Stimulated activated CD4-positive, alpha-beta T cell treated with anti-CD3 and anti-CD28 coated beads, Interleukin-15, amount 100 ng/mL, for 48 hours (primary cell): ENCODE measurements at places on chromosomes 5 and 9.

DNA sequence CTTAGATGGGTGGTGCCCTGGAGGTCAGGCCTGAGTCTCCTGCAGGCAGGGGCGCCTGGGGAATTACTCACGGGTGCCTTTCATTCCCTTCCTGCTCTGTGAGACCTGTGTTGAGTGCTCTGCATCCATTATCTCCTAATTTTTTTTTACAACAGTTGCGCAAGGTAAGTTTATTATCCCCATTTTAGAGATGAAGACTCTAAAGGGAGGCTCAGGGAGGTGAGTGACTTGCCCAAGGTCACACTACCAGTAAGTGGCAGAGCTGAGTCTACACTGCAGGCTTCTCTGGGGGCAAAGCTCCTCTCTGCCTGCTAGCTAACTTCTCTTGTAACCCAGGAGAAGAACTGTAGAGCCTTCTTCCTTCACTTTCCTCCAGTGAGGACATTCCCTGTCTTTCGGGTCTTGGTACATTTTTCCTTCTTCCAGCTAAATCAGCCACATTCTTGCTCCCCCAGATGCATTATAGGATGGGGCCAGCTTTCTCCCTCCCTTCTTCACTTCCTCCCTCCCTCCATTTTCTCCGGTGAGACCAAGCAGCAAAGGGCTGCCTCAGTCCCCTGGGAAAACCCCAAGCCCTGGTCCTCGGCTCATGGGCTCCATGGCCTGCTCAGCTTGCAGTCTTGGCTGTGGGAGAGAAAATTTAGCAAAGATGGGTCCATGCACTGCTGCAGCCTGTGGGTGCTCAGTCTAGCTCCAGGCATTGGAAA, 1.8 kb downstream of the PRR7 start:
- DNase-seq: no peak

DNA sequence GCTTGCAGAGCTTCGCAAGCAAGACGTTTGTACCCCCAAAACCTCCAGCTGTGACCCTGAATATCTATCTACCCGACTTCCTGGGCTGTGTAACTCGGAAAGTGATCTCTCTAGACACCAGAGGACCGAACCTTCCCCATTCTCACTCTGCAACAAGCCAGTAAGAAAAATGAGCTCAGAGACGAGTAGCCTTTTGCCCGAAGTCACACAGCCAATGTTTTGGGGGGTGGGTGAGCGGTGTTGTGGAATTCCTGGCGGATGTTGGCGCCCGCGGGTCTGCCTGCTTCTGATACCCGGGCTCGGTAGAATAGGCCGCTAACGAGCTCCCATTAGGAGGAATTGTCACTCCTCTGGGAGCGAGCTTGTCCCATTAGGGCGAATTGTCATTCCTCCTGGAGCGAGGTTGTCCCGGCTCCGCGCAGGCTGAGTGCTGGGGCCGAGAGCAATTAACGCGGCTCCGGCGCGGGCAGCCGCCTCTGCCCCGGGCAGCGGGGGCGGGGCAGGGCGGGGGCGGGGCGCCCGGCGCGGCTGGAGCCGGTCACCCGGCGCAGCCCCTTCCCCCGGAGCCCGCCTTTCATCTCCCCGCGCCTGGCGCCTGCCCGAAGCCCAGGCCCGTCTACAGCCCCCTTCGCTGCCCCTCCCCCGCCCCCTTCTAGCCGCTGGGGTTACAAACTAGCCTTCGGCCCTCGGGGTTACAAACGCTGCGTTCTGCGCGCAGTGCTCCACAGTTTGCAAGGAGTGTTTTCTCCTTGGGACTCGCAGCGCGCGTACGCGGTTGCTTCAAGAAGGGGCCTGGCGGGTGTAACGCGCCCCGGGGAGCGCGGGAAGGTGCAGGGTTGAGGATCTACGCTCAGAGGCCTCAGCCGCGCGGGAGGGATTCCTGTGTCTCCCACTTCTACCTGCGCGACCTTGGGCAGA, 3.5 kb upstream of the MSX2 start:
- DNase-seq: no peak

DNA sequence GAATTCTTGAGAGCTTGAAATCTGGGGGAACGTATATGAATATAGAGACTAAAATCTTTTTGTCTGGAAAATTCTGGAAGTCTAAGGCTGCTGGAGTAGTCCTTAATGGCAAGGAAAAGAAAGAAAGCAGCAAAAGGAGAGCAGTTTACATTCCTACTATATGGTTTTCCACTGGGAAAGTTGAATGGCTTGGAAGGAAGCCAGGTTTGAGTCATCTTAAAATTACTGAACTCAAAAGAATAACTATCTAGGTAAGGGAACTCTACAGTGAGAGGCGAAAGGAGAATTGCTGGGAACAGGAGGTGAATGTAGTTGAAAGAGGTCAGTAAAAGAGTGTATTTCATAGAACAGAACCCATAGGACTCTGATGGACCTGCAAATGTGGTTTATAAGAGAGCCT, 258.1 kb upstream of the EDIL3 start:
- DNase-seq: no peak

DNA sequence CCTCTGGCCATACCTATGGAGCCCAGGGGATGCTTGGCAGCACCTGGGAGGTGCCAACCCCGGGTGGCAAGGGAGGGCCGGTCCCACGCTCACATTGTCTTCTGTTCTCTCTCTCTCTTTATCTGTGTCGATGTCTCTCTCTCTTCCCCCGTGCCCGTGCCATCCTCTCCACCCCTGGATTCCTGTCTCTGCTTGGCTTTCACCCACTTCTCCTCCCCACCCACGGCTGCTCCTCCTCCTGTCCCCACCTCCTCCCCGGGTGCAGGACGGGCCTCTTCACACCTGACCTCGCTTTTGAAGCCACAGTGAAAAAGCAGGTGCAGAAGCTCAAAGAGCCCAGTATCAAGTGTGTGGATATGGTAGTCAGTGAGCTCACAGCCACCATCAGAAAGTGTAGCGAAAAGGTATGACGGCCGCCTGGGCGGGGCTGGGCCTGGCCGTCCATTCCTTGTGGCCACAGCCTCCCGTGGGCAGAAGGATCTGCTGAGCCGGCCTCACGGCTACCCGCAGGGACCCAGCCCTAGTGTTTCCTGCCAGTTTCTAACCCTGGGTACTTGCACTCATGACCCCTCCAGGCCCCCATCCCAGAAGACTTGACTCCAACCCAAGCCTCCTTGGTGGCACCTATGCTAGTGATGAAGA, 22.7 kb downstream of the DNM1 start:
- no peak for DNase-seq

GRCh38 chr5:38290028-38290653, 31.8 kb downstream of the EGFLAM start:
- no peak for DNase-seq

DNA sequence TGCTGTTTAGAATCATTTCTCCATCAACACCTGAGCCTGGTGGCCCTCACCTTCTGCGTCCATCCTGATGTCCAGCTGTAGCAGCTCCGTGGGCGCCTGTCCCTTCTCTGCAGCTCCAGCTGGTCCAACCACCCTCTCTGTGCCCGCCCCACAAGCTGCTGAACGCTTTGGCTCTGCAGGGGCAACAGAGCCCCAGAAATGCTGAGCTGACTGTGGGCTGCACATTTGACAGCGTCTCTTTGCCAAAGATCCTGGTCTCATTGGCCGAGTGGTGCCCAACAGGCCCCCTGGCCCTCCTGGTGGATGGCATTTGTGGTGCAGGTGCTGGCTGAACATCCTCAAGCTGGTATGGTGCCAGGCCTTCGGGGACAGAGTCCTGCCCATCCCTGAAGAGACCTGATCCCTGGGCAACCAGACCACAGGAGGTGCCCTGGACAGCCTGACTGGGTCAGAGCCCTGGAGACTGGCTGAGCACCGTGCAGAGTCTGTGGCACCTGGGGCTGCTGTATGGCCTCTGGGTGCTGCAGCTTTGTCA, 25.3 kb upstream of the CEP72 start:
- no peak for DNase-seq

GRCh38 chr5:94969174-94969573, 315.7 kb downstream of the MCTP1 start:
- no peak for DNase-seq

DNA sequence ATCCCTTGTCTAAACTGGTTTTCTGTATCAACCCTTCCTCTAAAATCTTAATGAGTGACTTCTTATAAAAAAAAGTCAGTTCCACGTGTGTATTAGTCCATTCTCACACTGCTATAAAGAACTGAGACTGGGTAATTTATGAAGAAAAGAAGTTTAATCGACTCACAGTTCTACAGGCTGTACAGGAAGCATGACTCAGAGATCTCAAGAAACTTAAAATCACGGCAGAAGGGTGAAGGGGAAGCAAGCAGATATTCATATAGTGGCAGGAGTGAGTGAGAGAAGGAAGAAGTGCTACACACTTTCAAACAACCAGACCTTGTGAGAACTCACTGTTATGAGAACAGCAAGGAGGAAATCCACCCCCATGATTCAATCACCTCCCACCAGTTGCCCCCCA, 307.8 kb upstream of the ARRDC3 start:
- DNase-seq: no peak

GRCh38 chr9:95242613-95243012, 74.9 kb downstream of the FANCC start:
- no peak for DNase-seq

DNA sequence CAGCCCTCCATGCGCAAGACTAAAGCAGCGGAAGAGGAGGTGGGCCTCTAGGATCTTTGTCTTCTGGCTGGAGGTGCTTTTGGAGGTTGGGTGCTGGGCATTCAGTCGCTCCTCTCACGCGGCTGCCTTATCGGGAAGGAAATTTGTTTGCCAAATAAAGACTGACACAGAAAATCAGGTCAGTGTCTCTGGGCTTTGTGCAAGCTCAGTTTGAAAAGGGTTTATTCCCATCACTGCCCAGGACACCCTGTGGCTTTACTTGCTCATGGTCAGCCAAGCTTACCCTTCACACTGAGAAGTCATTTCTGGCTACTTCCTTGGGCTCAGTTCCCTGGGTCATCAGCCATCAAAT, 10.5 kb downstream of the SLC2A8 start:
- DNase-seq: no peak

DNA sequence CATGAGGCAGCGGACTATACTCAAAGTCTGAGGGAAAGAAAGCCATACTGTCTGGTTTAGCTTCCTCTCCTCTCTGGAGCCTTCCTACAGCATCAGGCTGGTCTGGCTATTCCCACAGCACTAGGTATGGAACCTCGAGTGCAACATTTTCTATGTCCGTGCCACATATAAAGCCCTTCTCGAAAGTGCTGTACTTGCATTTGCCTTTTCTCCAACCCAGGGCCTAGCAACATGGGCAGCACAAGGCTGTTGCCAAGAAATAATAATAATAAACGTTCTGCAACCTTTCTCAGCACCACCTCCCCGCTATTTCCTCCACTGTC, 804 bp downstream of the MED10 start:
- no peak for DNase-seq

- no peak for DNase-seq
These were observed 90.5 kb upstream of the RANBP3L start for GRCh38 chr5:36392186-36392585.

DNA sequence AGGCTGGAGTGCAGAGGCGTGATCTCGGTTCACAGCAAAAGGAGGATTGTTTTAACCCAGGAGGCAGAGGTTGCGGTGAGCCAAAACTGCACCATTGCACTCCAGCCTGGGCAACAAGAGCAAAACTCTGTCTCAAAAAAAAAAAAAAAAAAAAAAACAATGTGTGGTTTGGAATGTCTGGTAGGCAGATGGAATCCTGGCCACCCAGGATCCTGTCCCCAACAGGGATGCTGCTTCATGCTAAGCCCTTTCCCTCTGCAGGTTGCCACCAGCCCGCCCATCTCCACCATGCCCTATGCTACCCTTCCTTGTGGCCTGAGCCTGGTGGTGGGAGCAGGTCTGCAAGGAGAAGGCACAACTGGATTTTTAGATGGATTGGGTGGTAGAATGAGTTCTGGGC, 129.7 kb upstream of the HAND1 start:
- DNase-seq: no peak

DNA sequence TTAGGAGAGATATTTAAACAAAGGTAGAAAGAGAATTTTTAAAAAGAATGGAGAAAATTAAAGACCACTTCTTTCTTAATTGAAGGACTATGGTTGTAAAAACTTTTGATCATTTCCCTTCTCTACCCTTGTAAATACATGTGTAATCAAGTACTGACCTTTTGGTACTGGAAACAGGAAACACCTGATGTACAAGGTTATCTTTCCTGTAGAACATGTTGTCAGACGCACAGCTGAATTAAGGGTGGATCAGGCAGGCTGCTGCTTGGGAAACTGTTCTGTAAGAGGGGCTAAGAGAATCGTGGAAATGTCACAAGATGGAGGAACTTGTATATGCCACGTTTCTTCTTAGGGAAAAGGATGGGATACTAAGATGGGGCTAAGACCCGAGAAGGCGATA, 341.6 kb downstream of the ZNF608 start:
- DNase-seq: no peak

GRCh38 chr9:114409103-114409780, 21.5 kb upstream of the AKNA start:
- no peak for DNase-seq

DNA sequence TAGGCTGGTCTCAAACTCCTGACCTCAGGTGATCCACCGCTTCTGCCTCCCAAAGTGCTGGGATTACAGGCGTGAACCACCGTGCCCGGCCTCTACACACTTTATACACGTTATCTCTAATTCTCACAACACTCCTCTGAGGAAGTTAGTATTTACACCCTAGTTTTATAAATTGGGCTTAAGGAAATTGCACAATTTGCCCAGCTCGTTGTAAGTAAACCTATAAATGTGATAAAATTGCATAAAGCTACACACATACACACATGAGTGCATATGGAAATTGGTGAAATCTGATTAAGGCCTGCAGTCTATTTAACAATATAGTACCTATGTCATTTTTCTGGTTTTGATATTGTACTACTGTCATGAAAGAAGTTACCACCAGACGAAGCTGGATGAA, 4.4 kb upstream of the SLC4A9 start:
- DNase-seq: no peak

DNA sequence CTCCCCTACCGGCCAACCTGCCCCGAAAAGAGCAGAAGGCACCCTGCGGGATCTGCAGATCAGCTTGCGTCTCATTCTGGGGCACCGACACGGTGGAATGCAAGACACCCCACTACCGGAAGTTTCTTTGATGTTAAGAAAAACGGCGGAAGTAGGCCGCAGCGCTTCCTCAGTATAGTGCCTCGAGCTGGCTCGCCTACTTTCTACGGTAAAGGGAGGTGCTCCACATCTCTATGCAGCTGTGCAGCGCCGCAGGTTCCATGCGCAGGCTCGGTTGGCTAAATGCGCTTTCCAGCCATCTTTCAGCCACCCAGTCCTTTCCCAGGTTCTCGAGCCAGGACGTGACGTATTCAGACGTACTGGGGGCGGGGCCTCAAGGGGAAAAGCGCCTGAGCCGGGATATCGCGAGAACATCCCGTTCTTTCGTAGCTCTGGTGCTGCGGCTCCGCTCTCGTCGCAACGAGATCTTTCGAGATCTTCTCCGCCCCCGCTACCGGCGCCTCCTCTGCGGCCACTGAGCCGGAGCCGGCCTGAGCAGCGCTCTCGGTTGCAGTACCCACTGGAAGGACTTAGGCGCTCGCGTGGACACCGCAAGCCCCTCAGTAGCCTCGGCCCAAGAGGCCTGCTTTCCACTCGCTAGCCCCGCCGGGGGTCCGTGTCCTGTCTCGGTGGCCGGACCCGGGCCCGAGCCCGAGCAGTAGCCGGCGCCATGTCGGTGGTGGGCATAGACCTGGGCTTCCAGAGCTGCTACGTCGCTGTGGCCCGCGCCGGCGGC, at the start of gene HSPA4:
HSPA4 (plus strand) TSS at position 472 of the 775 bp plus-strand sequence; CDS start at position 710, 238 bp downstream.
- peak; percentile 96 for DNase-seq

GRCh38 chr5:93117751-93118531, 463.1 kb downstream of the NR2F1-AS1 start:
- no peak for DNase-seq
